K562 (cell line): ENCODE measurements at places on chromosomes 2 and 18. TPM values are rescaled to one million over a fixed set of nuclear protein-coding genes. Genes with fewer than 3 reads are reported as not detected.

GRCh38 chr18:73785300-73785699, 362.3 kb downstream of the FBXO15 start:
- no peaks in the 10 kb centered on the region for H3K27me3 ChIP-seq
- no peaks in the 10 kb centered on the region for H3K4me1 ChIP-seq
- H3K27ac ChIP-seq: no peak overlapping the region
- no peak overlapping the region for H3K4me3 ChIP-seq
- DNase-seq: no peak

GRCh38 chr2:32860385-32860784, 86.4 kb upstream of the LTBP1 start:
- H3K4me1 ChIP-seq: no peaks in the 10 kb centered on the region
- no peaks in the 10 kb centered on the region; the same call in 2 of the 3 replicates for H3K27me3 ChIP-seq
- no peak overlapping the region for H3K4me3 ChIP-seq
- H3K36me3 ChIP-seq: no peaks in the 10 kb centered on the region
- DNase-seq: no peak

DNA sequence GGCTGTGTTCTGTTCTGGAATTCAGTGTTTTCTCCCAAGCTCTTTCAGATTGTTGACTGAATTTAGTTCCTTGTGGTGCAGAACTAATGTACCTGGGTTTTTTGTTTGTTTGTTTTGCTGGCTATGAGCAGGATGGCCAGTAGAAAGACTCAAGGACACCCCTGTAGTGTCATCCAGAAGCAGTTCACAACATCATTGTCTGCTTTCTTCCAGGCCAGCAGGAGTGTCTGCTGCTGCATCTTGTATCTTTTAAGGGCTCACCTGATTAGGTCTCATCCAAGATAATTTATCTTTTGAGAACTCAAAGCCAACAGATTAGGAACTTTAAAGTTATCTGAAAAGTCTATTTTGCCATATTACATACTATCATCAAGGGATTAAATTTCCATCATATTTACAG, 318.5 kb upstream of the MC4R start:
- no peak overlapping the region for H3K27ac ChIP-seq
- H3K27me3 ChIP-seq: no peaks in the 10 kb centered on the region
- H3K4me3 ChIP-seq: no peak overlapping the region

The MSTN gene
- not detected in 2 replicates for total RNA-seq

- DNase-seq: no peak
- no peak overlapping the region for H3K27ac ChIP-seq
- no peaks in the 10 kb centered on the region for H3K27me3 ChIP-seq
- H3K36me3 ChIP-seq: no peaks in the 10 kb centered on the region
- no peaks in the 10 kb centered on the region for H3K4me1 ChIP-seq
Observed at GRCh38 chr2:143399631-143400069, 270.4 kb downstream of the ARHGAP15 start.

DNA sequence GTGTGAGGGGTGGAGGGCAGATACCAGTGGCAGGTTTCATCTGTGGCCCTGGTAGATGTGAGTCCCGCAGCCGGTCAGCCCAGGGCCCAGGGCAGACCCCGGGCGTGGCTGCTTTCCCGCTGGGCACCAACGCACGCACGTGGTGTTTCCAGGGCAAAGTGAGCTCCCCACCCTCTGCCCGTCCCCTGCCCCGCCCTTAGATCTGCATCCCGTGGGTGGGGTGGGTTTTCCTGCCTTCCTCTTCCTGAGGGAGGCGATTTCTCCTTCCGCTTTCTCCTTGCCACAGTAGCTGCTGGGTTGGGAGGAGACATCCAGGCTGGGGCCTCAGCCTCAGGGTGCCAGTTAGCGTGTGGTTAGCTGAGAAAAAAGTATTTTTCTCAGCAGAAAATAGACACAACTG, 49.6 kb downstream of the ODC1 start:
- H3K4me1 ChIP-seq: peaks cover 21% of the 10 kb centered on the region
- no peak for DNase-seq
- no peaks in the 10 kb centered on the region for H3K27me3 ChIP-seq
- H3K4me3 ChIP-seq: no peak overlapping the region
- no peak overlapping the region for H3K27ac ChIP-seq

GRCh38 chr2:220469201-220469600, 841.8 kb downstream of the SLC4A3 start:
- DNase-seq: no peak
- H3K4me3 ChIP-seq: no peak overlapping the region
- no peaks in the 10 kb centered on the region for H3K27me3 ChIP-seq
- H3K4me1 ChIP-seq: no peaks in the 10 kb centered on the region
